Stimulated activated CD8-positive, alpha-beta memory T cell treated with anti-CD3 and anti-CD28 coated beads, Interleukin-4, amount 100 ng/mL, for 4 hours (primary cell): ENCODE measurements at places on chromosomes 11 and 22.

GRCh38 chr11:15104166-15104565 lies 10.6 kb upstream of the INSC start:
- no peak for DNase-seq

DNA sequence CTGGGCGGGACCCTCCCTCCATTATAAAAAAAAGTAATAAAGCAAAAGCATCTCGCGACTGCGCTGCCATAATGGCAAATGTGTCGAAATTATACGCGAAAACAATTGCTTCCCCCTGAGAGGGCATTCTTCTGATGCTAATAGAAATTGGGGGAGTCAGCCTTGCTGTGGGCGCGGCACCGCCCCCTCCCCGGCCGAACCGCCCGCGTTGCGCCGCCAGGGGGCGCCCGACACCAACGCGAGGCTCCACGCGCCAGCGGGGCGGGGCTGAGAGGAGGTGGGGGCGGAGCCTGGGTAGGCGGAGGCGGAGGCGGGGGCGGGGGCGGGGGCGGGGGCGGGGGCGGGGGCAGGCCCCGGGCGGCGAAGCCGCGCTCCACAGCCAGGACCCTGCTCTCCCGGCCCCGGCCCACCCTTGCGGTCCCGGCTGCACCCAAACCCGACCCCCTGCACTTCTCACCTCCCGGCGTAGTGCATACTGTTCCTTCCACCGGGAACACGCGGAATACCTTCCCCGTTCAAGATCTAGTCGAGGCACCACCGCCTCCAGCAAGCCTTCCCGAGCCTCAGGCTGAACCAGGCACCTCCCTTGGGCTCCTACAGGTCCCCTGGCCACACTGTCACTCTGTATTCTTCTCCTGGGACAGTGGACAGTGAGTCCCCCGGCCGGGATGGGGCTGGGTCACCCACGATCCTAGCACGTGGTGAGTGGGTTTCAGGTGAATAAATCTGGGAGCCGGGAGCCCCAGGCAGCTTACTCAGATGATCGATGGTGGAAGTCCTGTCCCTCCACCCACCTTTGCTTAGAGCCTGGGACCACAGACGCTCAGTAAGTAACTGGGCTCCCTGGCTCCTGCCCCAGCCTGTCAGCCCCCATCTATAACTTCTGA lies 15.5 kb upstream of the UPK3A start:
- DNase-seq, result peak; percentile 68

- no peak for DNase-seq
Observed at GRCh38 chr11:63937713-63938478, 906 bp upstream of the NAA40 start.

DNA sequence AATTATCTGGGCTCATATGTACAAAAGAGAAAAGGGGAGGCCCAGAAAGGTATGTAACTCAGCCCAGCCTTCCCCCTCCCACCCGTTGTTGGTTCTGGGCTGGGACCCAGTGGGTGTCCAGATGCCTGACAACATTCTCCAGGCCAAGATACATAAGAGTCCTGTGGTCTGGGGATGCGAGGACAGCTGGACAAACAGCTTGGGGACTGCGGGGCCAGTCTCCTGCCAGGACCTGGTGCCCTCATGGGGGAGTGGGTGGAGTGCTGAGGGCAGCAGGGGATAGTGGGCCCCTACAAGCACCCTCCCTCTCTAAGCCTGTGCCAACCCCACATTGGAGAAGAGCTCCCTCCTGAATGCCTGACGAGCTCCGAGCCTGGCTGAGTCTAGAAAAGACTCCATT lies 3.5 kb upstream of the SLC22A6 start:
- no peak for DNase-seq

- no peak for DNase-seq
Observed at GRCh38 chr11:19436932-19437331, 196.2 kb upstream of the E2F8 start.

DNA sequence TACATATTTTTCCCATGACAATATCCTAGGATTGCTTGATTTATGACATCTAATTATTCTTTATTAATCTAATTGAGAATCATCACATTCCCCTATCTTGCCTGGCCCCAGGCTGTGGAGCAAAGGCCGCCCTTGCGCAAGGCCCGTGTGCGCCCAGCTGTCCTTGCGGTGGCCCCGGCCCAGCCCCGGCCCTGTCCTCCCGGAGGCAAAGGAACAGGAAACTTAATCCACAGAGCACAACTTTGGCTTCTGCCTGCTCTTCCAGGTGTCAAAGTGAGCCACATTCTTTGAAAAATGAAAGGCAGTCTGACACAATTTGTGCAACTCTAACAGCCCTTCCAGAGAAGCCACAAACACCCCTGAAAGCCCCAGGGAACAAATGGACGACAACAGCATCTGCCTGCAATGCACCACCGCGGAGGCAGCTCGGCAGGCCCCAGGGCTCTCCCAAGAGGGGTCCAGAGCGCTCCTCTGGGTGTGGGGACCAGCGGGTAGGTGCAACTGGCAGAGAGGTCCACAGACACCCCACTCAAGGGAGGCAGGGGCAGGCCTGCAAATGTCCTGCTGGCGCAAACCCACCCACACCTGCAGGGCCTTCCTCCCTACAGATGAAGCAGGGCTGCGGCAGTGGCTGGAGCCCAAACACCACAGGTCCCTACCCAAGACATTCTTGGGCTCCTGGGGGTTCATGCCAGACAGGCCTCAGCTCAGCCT lies 30.3 kb downstream of the GNB1L start:
- DNase-seq, result no peak

DNA sequence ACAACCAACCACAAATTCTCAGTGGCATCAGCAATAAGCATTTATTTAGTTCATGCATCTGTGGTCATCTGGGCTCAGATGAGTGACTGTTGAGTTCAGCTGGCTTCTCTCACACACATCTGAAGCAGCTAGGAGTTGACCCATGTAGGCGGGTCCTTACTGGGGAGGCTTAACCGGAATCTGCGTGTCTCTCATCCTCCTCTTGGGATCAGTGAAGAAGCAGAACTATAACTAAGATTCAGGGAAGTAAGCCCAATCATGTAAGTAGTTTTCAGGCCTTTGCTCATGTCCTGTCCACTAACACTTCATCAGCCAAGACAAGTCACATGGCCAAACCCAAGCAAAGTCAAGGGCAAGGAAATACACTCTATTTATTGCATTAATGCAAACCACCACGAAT lies 236.2 kb downstream of the C11orf87 start:
- no peak for DNase-seq
